ENCODE measurements at places on chromosomes 1 and 21.

DNA sequence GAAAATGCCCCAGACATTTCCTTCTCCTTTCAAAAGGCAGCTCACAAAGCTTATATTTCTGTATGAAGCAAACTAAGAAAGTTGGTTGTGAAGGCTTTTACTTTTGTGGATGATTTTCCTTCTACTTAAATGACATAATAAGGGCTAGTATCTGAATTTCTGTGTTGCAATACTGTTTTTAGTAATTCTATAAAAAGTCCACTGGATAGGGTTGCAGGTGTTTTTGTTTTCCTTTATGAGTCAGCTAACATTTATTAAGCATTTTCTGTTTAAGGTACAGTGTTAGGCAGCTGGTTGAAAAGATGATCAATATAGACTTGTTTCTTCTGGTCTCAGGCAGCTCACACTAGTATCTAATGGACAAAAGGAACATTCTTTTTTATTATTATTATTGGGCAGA is 722.2 kb downstream of the RWDD3 start:
- no peak for DNase-seq

- no peak for DNase-seq
Measured at GRCh38 chr1:89309828-89310227, 37.2 kb upstream of the GBP5 start.

GRCh38 chr21:31176080-31176551 is 137.8 kb upstream of the KRTAP19-8 start:
- DNase-seq: no peak

DNA sequence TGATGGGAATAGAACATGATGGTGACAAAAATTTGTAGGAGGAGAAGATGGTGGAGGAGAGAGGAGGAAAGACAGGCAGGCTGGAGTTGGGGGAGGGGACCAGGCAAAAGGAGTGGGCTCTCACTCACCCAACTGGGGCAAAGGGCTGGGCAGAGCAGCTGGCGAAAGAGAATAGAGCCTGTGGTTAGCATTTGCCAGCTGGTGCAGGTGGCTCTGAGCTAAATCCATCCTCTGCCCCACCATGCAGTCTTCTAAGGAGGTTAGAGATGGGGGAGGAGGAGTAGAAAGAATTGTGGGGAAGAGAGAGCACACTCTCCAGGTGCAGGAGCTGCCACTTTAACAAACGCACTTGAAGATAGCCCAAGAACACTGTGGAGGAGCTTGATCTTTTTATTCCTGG is 27.6 kb upstream of the SLAMF1 start:
- no peak for DNase-seq

- DNase-seq: peak; percentile 14
Measured at GRCh38 chr1:17405898-17406759, 33.3 kb downstream of the RCC2 start.

DNA sequence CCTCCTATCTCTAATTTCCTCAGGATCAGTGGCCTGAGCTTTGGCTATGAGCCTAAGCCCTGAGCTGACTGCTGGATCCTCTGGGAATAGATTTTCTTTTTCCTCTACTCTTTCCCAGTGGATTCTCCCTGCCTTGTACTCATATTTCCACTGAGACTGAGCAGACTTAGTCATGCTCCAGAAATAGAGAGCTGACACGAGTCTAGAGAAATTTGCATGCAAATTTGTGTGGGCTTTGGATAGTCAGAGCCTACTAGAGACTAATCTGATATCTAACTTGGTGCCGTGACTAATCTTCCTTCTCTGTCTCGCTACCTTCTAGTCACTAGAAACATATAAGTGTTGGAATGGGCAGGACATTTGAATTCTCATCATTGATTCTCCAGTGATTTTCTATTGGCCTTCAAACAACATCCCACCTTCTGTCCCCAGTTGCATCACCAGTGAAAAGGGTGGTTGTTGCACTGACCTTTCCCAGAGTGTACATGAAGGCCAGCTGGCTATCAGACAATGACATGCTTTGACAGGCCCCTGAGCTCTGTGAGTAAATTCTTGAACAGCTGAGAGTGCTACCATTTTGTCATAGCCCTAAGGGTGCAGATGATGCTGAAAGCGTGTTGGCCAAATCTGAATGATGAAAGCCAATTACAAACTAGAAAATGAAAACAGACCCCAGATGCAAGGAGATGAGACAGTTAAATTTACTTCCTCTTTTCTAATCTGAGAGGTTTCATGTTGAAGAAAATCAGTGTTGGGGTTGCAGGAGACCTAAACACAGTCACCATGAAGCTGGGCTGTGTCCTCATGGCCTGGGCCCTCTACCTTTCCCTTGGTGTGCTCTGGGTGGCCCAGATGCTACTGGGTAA is at the start of gene FCRLA:
FCRLA (plus strand) TSS at position 748 of the 866 bp plus-strand sequence; CDS start at position 784, 36 bp downstream.
- DNase-seq: no peak

DNA sequence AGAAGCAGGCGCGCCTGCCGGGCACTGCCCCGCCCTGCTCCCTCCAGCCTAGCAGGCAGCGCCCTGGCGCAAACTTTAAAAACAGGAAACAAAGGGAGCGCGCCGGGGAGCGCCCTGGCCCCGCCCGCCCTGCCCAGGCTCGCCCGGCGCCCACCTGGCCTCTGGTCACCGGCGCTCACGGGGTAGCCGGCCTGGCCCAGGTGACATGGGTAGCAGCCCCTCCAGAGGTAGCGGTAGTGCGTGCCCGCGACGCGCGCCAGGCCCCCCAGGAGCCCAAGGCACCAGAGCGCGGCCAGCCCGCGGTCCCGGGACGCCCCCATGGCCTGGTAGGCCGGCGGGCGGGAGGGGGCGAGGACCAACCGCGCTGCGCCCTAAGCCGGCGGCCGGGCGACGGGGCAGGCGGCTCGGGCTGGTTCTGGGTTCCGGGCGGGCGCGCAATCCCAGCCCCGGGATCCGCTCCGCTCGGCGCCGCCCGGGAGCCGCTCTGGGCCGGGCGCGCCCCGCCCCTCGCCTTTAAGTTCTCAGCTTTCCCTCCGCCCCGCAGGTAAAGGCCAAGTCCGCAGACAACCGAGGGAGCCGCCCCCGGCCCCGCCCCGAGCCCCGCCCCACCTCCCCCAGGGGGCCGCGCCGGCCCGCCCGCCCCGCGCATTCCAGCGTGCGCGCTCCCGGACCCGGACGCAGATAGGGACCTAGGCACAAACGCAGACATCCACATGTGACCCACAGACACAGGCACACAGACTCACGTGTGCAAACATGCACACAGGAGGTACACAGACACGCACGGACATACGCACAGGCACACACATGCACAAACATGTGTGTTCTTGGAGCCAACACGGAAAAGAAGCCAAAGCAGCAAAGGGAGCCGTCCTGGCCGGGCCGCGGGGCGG is 76.7 kb downstream of the ARHGEF16 start:
- DNase-seq: peak; percentile 52

DNA sequence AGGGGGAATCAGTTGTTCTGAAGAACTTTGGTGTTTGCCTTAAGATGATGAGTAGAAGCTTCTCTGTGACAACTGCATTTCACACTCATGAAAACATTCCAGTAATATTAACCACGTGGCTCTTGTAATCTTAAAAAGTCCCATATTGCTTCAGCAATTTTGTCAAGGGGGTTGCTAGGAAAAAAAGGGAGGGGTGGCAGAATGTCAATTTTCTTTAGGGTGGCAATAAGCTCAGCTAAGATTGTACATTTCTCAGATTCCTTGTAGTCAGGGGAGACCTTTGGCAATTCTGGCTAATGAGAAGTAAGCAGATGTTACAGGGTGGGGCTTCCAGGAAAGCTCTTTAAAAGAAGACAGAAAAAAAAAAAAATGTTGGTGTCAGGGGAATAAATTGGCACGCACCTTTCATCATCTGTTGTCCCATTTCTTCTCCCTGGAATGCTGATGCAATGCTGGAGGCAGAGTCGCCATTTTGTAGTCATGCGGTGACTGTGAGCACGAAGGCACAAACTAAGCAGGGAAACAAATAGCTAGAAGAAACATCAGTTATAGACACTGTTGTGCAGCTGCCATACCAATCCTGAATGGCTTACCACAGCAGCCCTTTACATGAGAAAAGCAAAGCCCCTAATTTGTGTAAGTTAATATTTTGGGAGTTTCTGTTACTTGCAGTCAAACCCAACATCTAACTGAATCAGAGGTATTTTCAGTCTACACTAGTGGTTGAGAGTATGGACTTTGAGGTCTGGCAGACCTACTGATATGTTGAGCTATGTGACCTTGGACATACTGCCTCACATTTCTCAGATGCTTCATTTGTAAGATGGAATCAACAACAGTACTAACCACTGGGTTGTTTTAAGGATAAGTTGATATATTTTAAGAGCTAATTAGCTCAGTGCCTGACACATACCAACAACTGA is 56.1 kb upstream of the MRPS6 start:
- DNase-seq: no peak

GRCh38 chr1:172960454-172961208 is 90.1 kb downstream of the TNFSF18 start:
- no peak for DNase-seq
